ENCODE measurements at places on chromosomes 12 and 14. TPM values are rescaled to one million over a fixed set of nuclear protein-coding genes. Genes with fewer than 3 reads are reported as not detected.

GRCh38 chr14:75236901-75237419 is 41.7 kb upstream of the FOS start:
- no peak for DNase-seq

DNA sequence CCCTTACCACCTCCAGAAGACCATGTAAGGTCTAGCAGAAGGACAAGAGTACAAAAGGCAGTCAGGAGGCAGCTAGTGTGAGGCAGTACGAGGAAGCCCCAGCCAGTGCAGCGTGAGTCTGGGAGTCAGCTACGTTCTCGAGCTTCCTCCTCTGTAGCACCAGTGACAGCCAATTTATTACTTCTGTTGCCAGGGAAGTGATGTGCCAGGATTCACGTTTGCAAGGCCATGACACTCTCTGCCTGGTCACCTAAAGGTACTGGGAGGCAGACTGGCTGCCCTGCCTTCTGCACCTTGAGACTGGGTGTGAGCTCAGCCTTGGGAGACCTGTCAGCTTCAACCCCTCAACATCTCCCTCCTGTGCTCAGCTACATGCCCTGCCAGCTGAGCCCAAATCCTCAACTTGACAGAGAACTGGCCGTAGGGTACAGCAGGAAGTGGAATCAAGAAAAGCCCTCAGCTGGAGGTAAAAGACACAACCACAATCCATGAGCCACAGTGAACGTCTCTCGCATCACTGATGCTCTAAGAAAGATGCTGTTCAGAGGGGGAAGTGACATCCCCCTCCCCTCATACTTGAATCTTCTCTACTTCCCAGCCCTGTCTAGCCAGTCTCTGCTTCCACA is 182.5 kb upstream of the RGS6 start:
- no peak for DNase-seq

GRCh38 chr14:32677129-32677780 is 261.4 kb upstream of the NPAS3 start:
- no peak for DNase-seq

The FGF6 gene
- polyA plus RNA-seq: not detected

DNA sequence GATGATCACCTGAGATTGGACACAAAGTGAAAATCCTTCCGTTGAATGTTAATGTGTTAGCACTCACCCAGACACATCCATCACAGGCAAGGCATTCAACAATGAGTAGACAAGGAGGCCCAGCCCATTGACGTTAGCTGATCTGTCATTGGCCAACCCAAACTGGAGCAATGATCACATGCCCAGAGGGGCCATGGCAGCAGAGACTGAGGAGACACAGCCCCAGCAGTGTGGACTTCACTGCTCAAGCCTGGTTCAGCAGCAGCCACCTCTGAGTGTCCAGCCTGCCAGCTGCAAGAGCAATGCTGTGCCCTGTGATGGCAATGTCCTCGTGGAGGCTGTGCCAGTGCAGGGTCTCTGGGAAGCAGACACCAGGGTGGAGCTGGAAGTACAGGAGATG is 622.2 kb downstream of the AACS start:
- no peak for DNase-seq

- DNase-seq: no peak
Observed at GRCh38 chr14:32102152-32102787, 25.2 kb downstream of the ARHGAP5 start.

DNA sequence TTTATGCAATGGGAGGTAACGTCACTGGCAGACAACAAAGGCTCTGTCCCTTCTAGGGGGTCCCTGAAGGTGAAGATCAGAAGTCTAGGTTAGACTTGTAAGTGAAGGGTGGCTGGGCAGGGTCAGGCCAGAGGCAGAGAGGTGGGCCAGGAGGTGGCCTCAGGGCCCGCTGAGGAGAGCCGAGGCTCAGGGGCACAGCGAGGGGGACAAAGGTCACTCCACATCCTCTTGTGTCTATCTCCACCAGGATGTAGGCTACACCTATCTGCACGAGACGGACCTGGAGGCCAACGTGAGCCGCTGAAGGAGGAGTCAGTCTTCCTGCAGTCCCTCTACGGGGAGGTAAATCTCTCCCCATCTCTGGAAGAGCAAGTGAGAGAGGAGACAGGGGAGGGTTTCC is 20.3 kb downstream of the KRT85 start:
- no peak for DNase-seq

The CLEC4A gene
- not detected for polyA plus RNA-seq

The RASAL1 gene
- polyA plus RNA-seq: not detected

The NRXN3 gene
- polyA plus RNA-seq: 0.20 TPM

Measured in psoas muscle (tissue), 8 donors.